Calu3 (cell line): ENCODE measurements at places on chromosomes 2 and 18. TPM values are rescaled to one million over a fixed set of nuclear protein-coding genes. Genes with fewer than 3 reads are reported as not detected.

The CDH19 gene
- 0.27 and 0.33 TPM in 2 replicates for total RNA-seq

DNA sequence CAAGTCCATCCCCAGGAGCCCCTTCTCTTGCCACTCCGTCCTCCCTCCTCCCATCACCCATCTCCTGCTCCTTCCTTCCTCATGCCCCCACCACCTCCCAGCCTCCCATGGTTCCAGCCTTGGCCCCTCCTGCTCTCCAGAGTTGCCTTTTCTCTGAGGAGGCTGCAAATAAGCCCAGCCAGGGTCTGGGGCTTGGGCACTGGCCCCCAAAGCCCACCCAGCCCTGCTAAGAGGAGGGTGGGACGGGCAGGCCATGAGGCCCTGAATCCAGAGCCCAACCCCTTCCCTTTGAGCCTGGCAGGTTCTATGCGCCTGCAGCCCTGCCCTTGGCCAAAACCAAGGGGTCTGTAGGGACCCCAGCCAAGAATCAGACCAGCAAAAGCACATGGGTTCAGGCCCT lies 71.6 kb downstream of the STPG4 start:
- DNase-seq: no peak

The ASB18 gene
- not detected in 2 replicates for total RNA-seq

GRCh38 chr2:217297096-217297495 lies 437.2 kb upstream of the TNP1 start:
- DNase-seq: no peak

The UGT1A6 gene
- total RNA-seq: 98.0 and 116 TPM in 2 replicates

DNA sequence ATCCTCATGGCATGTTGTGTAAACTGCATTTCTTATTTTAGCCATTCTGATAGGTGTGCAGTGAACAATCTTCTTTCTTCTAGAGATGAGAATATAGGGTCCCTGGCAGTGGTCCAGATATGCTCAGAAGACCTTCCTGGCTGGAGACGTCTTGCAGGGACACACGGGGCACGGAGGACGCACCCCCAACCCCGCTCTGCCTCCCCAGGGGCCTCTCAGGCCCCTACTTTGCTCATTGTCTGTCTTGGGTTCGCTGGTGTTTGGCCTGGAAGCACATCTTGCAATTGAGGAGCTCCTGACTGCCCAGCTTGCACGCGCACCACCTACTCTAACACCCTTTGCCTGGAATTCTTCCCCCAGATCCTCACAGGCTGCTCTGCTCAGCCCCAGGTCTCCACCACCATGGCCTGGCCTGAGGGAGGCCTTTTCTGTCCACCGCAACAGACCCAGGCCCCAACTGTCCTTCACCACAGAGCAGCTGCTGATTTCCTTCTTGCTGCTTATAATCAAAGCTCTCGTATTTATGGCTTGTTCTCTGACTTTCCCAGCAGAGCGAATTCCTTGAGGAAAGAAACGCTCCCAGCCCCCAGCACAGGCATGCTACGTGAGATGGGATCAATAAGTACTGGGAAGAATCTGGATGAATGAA lies 295.9 kb upstream of the HDAC4 start:
- no peak for DNase-seq

DNA sequence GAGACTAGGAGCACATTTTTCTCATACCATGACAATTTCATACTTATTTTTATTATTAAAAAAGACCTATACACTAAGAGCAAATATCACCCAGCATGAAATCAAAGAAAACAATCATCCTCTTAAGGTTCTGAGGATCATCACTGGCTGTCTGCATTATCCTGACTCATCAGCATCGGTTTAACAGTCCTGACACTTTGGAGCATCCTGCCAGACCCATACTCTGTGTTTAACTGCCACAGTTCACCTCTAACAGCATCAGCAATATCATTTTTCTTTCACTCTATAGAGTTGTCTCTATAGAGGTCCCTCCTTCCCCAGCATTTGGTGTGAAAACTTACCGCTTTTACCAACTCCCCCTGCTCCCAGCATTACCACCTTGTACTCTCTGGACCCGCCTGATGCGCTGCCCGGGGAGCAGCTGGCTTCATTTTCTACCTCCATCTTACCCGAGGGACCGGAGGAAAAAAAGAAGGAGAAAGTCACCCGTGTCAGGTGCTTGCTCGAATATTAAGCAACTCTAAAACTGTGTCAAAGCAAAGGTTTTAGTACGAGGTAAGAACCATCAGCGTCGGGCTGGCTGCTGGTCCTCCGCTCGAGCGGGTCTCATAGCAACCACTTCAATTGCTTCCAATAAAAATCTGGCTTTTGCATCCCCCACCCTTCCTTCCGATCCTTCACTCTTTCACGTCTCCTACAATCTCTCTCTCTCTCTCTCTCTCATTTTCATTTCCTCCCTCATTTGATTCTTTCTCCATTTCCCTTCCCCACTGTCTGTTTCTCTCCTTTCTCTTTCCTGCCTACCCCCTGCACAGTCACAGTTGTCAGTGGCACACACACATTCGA lies at the start of gene RIT2:
TSS of gene RIT2 (minus strand) at position 610 of the 846 bp plus-strand sequence.
- no peak for DNase-seq

GRCh38 chr2:240962300-240963064 lies 35.9 kb upstream of the SNED1 start:
- no peak for DNase-seq

DNA sequence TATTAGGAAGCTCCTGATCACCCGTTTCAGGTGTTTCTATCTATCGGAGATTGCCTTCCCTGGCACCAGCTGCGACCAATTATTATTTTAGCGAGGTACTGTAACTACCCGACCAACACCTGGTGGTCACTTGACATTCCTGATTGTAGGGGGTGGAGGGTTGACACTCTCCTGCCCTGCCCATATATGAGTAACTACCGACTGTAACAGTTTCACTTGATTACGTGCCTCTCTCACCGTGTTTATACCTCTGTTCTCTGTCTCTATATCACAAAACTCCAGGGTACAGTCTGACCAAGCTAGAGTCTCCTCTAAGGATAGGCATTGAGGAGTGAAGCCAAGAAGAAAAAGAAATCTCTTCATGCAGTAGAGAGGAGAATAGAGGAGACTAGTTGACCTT lies 268.0 kb upstream of the LRATD1 start:
- no peak for DNase-seq

- no peak for DNase-seq
Measured at GRCh38 chr2:231785822-231786176, 446 bp upstream of the COPS7B start.

The MFSD6 gene
- total RNA-seq: 29.8 and 39.4 TPM in 2 replicates

The EIF4E2 gene
- total RNA-seq: 67.4 and 76.6 TPM in 2 replicates

The SLC40A1 gene
- total RNA-seq: 37.6 and 49.6 TPM in 2 replicates

GRCh38 chr2:136024616-136025015 lies 39.2 kb upstream of the DARS1 start:
- no peak for DNase-seq

DNA sequence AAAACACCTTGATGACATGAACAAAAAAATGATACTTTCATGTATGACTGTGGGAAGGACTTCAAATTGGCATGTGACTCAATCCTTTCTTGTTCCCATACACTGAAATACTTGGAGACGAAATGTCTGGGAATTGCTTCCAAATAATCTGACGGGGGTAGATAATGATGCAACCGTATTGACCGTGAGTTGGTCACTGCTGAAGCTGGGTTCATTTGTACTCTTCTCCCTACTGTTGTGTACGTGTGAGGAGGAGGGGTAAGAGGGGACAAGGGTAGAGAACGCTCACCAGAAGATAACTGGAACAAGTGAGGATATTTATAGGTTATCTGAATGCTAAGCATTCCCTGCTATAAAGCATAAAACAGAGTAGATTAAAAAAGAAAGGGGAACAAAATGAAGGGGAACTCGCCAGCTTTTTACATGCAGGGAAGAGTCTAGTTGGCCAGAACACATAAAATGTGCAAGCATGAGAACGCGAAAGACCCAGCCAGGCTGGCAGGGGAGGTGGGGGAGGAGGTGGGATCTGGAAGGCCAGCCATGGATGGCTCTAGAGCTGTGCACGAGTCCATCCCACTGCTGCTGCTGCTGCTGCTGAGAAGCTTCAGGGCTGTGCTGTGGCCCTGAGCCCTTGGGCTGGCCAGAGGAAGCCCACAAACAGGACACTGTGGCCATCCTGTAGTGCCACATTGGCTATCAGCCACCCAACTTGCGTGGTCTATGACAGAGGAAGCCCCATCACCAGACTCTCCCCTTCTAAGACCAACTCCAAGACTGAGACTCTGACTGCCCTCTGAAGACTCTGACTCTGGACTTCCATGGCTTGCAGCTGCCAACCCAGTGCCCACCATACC lies 15.2 kb upstream of the CETN1 start:
- no peak for DNase-seq

- no peak for DNase-seq
Measured at GRCh38 chr2:86054535-86055082, 51.1 kb downstream of the POLR1A start.

DNA sequence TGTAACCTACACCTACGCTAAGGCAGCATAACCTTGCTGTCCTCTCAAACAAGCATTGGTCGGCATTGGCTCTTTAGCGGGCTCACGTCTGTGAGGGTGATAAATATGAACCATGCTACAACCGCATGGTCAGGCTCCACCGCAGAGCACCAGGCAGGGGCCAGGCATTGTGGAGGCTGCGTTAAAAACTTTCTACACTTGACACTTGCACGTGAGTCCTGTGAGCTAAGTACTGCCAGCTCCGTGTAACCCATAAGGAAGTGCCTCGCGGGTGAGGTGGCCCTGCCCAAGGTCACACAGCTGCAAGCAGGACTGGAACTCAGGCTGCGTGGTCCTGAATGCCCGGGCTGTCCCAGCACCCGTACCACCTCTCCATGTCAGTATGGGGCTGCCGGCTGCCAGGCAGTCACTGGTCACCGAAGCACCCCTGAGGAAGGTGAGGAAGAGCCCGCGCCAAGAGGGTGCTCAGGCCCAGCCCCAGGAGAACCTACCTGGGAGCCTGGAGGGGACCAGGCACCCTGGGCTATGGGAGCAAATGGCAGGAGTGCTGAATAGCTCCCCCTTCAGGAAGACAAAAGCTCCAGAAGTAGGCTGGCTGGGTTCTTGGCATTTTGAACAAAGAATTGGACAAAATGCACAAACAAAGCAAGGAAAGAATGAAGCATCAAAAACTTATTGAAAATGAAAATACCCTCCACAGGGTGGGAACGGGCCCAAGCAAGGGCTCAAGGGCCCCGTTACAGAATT lies 271.1 kb upstream of the RAB6C start:
- no peak for DNase-seq

- DNase-seq: no peak
Measured at GRCh38 chr2:5618271-5618670, 73.9 kb upstream of the SOX11 start.

The CYP20A1 gene
- 14.2 and 15.1 TPM in 2 replicates for total RNA-seq

DNA sequence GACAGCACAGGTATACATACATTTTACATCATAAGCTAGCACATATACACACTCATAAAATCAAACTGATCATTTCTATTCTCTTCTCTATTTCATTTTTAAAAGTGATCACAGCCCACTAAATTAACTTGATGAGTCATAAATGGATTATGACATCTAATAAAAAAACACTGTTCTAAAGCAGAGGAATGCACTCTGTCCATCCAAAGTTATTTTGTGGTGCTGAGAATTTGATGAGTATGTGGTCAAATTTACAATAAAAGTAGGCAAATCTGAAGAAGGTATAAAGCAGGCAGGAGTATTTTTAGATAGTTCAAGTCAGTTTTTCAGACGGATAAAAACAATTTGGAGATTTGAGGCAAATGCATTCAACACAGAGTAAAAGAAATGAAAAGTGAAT lies 104.4 kb downstream of the NOL4 start:
- DNase-seq: no peak

The ITSN2 gene
- total RNA-seq: 44.3 and 45.4 TPM in 2 replicates

The LOXHD1 gene
- total RNA-seq: not detected in 2 replicates
